Muscle of back (tissue), 13 donors: ENCODE measurements at places on chromosomes 1 and 21.

GRCh38 chr21:42782723-42783242 lies 96.6 kb downstream of the WDR4 start:
- no peak for DNase-seq

- DNase-seq, result no peak
Observed at GRCh38 chr1:196677781-196678509, 26.1 kb downstream of the CFH start.

DNA sequence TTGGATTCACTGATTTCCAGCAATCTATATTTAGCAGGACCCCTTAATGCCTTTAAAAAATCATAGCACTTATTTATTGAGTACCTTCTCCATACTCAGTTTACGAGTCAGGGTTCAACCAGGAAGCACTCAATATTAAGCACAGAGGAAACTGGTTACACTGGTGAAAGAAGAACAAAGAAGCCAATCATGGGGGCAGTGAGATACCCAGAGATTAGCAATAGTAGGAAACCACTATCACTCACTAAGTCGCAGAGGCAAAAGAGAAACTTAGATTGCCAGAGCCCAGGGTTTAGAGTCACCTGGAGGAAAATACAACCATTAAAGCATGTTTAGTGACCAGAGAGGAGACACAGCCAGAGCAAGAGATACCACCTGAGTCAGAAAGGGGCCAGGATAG lies 670.5 kb upstream of the USP24 start:
- DNase-seq, result no peak

DNA sequence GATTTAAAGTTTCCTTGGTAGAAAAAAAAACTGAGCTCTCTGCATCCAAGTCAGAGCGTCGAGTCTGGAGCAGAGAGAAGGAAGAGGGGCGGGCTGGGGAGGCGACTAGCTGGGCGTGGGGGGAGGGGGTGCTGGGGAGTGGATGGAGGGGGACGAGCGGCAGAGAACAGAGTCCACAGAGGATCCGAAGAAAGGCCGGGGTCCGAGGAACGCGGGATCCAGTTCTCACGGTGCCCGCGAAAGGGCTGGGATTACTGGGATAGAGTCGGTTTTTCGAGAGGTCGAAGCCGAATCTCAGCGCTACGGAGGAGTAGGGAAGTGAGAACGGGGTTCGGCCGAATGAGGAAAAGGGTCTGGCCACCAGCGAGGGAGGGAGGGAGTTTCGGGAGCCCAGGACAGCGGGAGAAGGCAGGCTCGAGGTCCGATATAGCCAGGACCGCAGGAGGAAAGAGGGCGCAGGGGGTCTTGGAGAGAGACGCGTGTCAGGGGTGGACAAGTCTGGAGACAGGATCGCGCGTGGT lies 665 bp downstream of the DAB1 start:
- peak; percentile 2 for DNase-seq

DNA sequence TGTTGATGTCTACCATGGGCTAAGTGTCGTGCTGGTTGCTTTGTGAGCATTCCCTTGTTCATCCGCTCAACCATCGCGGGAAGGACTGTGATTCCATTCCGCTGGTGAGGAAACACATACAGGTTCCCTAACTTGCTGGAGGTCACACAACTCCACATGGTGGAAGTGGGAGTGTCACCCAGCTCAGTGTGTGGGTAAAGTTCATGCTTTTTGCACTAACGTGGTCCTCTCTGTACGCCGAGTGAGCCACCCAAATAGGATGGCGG lies 4.0 kb upstream of the CLDN19 start:
- no peak for DNase-seq

DNA sequence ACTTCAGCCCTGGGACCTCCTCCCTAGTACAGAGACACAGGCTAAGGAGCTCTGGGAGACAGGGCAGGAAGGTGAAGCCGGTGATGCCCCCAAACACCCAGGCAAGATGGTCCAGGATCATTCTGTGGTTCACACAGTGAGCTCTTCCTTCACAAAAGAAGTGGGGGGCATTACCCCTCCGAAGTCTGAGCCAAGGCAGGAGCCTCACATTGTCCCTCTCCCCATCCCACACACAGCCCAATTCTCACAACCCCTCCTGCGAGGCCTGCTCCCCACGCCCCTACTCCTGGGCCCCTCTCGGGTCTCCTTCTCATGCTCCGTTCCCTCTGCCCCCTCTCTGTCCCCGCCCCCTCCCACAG lies 10.7 kb downstream of the MEF2D start:
- DNase-seq, result no peak

DNA sequence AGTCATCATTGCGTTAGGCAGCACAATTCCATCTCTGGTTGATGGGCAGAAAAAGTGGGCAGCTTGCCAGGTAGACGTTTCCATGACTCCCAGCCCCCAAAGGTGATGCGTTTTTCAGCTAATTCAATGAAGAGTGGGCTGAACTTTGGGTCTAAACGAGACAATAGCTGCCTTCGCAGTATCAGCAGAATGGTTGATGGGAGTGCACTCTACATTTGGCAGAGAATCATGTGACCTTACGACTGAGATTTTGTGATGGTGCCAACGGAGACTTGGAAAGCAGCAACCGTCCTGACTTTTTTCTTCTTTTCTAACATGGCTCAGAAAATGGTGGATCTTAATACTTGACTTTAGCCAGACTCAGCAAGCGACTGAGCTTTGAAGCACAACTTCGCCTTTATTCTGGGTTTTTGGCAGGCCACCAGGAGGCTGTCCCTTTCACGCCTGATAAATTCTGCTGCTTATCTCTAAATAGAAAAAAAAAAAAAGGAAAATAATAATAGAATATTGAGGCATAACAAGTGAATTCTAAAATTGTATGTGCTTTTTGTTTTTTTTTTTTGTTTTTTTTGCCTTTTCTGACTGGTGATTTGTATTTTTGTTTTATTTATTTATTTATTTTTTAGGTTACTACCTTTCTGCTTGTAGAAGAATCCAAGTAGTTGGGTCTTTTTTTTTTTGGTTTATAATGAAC lies 804.8 kb downstream of the USP25 start:
- DNase-seq, result peak; percentile 83

- no peak for DNase-seq
Observed at GRCh38 chr1:180486092-180486491, 16.3 kb downstream of the ACBD6 start.

DNA sequence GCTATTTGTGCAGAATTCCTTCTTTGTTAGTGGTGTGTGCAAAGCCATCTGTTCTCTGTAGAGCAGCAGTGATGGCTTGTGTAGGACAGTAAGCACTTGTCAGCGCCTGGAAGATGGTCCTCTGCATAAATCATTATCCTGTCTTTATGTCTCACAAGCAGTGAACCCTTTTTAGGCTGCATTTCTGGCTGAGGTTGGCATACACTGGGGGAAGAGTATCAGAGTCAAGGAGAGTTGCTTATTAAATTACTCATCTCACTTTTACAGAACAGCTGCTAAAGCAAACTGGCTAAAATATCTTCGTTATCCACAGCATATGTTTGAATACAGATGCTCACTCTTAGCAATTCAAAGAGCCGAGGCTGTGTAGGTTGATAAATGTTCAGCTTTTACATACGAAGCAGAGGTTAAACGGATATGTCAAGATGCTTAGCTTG lies 54.6 kb upstream of the NCAM2 start:
- DNase-seq, result peak; percentile 9

GRCh38 chr1:6170742-6171201 lies 9.3 kb downstream of the CHD5 start:
- DNase-seq, result no peak

GRCh38 chr1:235945775-235946570 lies 79.3 kb upstream of the LYST start:
- no peak for DNase-seq

DNA sequence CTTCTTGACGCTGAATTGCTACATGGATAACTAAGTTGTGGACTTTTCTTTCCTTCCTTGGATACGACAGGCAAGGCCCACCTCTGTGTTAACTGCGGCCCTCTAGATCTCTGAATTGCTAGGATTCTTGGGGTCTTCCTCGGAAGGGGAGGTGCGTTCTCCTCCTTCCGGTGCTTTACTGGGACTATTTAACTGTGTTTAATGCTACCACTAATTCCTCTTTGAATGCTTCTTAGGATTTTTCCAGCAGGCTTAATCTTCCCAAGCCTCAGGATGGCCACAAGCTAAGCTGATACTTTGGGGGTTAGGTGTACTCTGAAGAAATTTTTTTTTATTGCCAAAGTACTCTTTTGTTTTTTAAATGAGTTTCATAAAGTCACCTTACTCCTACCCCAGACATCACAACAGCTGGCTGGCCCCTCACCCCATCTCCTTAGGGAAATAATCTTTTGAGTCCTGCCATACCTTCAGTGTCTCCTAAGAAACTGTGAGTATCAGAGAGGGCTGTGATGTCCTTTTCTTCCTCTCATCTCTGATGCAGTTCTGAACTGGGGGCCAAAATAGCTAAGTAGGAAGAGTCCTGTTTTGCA lies 21.4 kb downstream of the KIRREL1 start:
- DNase-seq, result no peak

DNA sequence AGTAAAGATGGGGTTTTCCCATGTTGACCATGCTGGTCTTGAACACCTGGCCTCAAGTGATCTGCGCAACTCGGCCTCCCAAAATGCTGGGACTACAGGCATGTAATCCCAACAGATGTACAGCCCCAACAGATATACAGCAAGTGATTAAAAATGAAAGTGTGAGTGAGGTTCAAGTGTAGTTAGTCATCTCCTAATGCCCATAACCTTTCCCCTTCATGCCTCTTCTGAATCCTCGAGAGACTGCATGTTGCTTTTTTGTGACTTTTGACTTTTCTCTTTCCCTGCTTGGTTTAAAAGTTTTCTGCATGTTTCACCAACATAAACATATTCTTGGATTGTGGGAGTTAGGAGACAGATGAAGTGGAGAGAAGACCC lies 31.2 kb downstream of the KCNK2 start:
- no peak for DNase-seq

GRCh38 chr1:171160639-171161354 lies 24.3 kb upstream of the FMO2 start:
- DNase-seq, result peak; percentile 18

GRCh38 chr1:62774971-62775595 lies 8.8 kb upstream of the ATG4C start:
- DNase-seq, result no peak

DNA sequence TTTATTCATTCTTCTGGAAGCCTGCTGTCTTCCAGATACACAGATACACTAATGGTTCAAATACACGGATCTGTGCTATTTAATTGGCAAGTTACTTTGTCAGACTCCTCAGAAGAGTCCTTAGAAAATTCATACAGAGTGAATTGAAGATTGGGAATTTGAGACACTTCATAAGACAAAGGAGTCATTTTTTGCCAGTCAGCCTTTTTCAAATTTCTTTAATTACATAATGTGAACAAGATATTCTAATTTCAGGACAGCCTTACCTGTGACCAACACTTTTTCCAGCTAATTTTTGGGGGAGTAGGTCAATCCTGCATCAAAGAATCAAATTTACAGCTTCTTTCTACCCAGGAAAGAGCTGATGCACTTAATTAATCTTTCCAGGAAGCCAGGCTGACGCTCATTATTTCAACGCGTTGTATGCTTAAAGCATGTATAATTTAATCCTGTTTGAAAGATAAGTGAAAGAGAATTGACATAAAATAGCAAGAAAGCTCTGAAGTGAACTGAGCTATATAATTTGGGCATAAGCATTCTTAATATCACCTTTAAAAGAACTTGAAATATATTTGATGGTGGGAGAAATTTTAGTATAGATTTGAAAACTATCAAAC lies 12.8 kb upstream of the NRIP1 start:
- DNase-seq, result no peak

DNA sequence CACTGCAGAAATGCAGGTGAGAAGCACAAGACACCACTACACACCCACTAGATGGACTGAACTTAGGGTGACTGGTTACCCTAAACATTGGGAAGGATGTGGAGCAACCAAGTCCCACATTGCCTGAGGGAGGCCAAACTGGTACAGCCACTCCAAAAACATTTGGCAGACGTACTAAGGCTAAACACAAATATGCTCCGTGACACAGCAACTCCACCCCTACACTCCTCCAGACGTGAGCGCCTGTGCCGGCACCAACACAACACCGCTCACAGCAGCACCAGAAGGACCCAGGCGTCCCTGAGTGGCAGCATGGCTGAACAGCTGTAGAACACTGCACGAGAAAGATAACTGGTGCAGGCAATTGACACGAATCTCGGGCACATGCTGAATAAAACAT lies 14.7 kb downstream of the PTTG1IP start:
- no peak for DNase-seq

DNA sequence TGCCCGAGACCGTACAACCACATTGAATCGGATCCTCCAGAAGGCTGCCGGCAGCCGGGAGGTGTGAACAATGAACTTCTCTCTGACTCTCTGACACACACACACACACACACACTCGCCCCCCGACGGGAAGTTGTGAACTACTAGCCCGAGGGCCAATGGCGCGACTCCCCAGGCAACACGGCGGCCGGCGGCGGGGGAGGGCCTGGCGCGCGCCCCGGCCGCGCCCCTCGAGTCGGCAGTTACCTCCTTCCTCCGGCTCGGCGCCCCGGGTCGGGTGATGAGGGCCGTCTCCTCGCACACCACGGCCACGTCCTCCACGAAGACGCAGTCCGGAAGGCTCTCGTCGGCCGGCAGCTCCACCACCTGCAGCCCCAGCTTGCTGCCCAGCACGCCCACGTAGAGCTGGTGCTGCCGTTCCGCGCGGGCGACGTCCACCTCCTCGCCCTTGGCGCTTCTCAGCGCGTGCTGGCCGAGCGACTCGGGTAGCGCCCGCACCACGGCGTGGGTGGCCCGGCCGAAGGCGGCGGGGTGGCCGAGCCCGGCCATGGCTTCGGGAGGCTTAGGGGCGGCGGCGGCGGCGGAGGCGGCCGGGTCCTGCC lies 361 bp downstream of the DDAH1 start:
- peak; percentile 54 for DNase-seq

GRCh38 chr1:29592731-29593130 lies 356.4 kb downstream of the PTPRU start:
- no peak for DNase-seq

GRCh38 chr1:29235955-29236711 lies at the start of gene PTPRU:
PTPRU (plus strand) TSS chr1:29236522; CDS start chr1:29236645, 123 bp downstream.
- peak; percentile 84 for DNase-seq

- no peak for DNase-seq
Observed at GRCh38 chr21:41630917-41631316, 123.0 kb upstream of the TMPRSS2 start.

- DNase-seq, result no peak
Observed at GRCh38 chr1:94258873-94259331, 21.5 kb upstream of the ARHGAP29 start.

- peak; percentile 18 for DNase-seq
Observed at GRCh38 chr1:186806477-186806876, 22.3 kb upstream of the PLA2G4A start.

DNA sequence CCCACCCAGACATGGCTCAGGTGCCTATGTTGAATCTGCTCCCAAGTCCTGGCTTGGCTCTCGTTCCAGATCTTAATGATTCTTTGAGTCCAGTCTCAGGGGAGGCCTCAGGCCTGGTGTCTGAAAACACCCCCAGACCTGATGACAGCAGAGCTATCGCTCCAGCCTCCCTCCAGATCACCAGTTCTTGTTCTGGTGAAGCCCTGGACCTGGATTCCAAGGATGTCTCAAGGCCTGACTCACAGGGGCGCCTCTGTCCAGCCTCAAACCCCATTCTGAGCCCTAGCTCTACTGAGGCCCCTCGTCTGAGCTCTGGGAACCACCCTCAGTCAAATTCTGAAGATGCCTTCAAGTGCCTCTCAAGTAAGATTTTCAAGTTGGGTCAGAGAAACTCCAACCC lies 11.4 kb downstream of the MROH7 start:
- DNase-seq, result no peak
